ENCODE measurements at places on chromosomes 5 and 9.

GRCh38 chr9:14080959-14081542 lies 232.9 kb downstream of the NFIB start:
- no peak for DNase-seq

GRCh38 chr5:56303511-56303910 lies 70.4 kb upstream of the ANKRD55 start:
- no peak for DNase-seq

GRCh38 chr5:90530736-90531487 lies 1.5 kb upstream of the LYSMD3 start:
- DNase-seq: no peak

- DNase-seq: no peak
These were observed 13.4 kb upstream of the SLC2A6 start for GRCh38 chr9:133492061-133493021.

GRCh38 chr9:127059765-127060361 lies 62.6 kb downstream of the ANGPTL2 start:
- DNase-seq: no peak

DNA sequence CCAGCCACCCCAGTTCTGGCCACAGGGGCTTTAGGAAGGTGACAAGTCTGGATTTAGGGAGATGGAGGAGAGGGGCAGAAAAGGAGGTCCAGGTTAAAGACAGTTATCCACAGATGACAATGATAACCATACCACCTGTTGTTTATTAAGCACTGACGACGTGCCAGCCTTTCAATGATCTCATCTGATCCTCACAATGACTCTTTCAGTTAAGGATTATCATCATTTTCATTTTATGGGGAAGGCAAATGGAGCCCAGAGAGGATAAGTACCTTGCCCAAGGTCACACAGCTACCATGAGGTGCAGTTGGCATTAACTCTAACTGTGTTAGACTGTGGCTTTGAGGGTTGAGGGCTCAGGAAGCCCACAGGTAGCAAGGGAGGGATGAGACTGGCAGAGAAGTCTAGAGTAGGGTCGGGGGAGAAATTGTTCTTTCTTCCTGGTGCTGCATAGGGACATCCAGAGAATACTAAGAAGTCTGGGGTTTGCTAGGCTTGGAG lies 21.5 kb upstream of the JADE2 start:
- DNase-seq: no peak

DNA sequence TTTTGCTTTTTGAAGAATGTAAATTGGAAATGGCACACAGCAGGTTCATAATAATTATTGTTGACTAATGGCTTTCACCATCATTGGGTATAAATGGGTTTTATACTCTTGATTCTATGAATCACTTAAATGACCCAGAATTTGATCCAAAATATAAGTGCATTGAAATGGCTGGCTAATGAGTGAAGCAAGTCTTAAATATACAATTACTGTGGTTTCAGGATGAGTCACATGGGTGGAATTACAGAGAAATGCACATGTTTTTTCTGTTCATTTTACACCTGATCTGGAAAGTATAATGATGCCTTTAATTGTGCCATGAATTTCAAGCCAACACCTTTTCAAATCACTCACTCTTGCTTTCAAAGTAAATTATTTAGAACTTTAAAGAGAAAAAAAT lies 380.8 kb upstream of the CD180 start:
- DNase-seq: no peak

GRCh38 chr9:86531273-86531970 lies 177.2 kb upstream of the TUT7 start:
- DNase-seq: no peak

GRCh38 chr9:79708541-79708940 lies 136.8 kb downstream of the TLE4 start:
- no peak for DNase-seq

GRCh38 chr5:10581424-10581748 lies 17.5 kb downstream of the ANKRD33B start:
- DNase-seq: no peak

DNA sequence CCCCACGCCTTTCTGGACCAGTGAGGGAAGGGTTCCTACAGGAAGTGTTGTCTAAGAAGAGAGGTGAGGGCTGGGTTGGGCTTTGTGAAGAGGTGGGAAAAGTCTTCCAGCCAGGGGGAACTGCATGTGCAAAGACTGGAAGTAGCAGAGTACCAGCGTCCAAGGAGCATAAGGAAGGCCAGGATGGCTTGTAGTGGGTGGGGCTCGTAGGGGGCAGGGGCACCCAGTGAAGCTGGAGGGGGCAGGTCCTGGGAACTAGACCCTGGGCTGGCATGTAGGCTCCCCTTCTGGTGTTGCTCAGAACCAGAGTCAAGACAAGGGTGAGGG lies 20.4 kb downstream of the PRRX2 start:
- DNase-seq: no peak

DNA sequence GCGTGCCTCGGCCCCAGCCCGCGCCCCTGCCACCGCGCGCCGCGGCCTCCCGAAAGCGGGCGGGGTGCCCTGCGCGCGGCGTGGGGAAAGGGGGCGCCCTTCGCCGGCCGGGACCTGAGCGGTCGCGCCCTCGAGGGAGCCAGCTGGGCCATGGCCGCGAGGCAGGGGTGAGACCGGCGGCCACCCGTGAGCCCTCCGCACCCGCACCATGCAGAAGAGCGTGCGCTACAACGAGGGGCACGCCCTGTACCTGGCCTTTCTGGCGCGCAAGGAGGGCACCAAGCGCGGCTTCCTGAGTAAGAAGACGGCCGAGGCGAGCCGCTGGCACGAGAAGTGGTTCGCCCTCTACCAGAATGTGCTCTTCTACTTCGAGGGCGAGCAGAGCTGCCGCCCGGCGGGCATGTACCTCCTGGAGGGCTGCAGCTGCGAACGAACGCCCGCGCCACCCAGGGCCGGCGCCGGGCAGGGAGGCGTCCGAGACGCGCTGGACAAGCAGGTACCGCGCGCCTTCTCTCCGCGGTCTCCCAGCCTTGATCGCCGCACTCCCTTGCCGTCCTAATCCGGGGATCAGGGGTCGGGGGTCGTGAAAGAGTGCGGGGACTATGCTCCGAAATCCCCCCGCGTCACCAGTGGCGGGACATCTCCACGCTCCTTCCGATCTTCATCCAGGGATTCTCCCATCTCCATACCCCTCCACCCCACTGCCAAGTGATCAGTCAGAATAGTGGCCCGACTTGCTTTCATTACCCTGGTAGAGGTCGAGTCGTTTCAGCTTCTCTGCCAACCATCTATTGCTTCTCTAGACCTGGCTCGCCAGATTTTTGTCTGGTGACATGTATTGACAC lies 590 bp downstream of the RASGRF2 start:
- peak; percentile 55 for DNase-seq

GRCh38 chr5:168552146-168552545 lies 23.0 kb downstream of the FBLL1 start:
- DNase-seq: no peak

All from CD4-positive, alpha-beta T cell treated with Interleukin-12 subunit alpha and Interleukin-12 subunit beta, for 1 hour (primary cell).